ENCODE measurements at places on chromosomes 2 and 18.

GRCh38 chr2:47323822-47324171, 79.2 kb upstream of the MSH2 start:
- no peak for DNase-seq

GRCh38 chr2:79860228-79861058, 347.6 kb downstream of the CTNNA2 start:
- DNase-seq = peak; percentile 18

DNA sequence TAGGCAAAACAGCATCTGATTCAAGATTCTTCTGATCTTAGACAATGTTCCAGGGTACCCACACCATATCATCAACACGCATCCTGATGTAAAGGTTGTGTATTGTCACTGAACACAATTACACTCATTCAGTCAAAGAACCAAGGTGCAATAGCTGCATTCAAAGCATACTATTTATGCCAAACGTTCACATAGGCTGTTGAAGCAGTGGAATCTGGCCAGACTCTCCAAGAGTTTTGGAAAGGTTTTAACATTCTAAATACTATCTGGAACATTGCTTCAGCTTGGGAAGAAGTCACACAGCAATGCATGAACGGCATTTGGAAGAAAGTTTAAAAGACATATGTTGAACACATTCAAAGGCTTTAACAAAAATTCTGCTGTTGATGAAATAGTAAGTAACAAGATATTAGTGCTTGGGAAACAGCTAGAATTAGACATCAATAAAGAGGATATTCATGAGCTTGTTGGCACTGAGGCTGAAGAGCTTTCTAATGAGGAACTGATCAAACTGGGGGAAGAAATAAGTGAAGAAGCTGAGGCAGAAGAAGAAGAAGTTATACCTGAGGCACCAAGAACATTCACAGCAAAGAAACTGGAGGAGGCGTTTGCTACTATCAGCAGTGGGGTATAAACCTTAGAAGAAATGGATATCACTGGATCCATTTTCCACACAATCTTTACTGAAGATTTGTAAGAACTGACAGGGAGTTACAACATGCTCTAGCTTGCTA, 47.6 kb upstream of the MSH6 start:
- no peak for DNase-seq

DNA sequence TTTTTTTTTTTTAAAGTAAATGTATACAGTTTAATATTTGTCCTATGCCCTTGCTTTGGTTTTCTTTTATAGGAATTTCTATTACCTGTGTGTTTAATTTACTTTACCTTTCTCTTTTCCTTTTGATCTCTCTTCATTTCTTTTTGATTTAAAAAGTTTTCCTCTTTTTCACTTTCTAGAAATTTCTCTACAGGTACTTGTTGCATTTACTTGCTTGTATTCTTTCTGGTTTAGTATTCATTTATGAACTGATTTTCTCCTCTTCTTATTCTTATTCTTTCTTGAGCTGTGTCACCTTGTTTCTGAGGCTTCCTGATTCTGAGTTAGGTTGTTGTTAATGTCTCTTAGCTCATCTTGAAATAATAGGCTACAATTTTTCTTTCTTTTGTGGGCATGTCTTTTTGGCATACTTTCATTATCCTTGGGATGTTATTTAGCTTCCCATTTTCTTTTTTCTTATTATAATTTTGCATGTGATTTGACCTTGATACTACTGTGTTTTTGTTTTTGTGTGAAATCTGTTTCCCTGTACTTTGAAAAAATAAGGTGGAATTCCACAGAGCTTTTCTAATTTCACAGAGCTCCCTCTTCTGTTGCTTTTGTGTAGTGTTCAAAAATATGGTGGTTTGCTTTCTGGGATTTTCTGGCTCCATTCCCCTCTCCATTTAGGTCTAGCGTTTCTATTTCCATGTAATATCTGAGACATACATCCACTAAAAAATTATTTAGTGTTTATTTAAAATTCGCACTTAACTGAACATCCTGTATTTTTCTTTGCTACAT, 25.5 kb upstream of the ALMS1 start:
- no peak for DNase-seq

DNA sequence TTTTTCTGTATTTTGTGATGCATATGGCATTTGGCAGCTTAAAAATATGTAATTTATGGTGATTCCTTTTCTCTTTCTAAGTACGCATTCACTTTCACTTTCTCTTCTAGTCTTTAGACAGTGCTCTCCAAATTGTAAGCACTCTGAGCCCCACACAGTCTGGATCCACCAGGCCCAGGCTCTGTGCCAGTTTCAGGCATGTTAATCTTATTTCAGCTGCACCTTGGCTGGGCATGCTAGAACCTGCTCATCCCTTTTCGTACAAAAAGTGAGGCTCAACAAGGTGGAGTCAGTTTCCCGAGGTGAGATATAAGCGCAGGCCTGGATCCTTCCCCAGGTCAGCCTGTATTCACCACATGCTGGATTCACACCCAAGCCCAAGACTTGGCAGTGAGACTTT, 203.9 kb downstream of the MTX2 start:
- no peak for DNase-seq

- DNase-seq = no peak
Measured at GRCh38 chr2:66733364-66733999, 298.6 kb downstream of the MEIS1 start.

GRCh38 chr18:13613099-13613498, 113.3 kb downstream of the FAM210A start:
- no peak for DNase-seq

DNA sequence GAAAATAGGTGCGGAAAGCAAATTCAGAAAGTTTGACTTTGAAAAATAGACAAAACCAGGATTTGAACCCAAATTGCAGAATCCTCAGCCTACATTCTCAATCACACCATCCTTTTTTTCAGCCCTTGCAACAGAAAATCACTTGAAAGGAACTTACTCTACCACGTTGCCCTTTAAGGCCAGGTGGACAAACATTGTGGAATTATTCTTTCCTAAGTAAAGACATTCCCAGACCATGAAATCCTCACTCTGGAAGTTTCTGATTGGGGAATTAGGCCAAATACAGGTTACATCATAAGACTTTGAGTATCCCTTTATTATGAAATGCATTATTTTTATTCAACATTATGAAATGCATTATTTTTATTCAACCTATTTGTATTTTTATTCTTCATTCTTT, 259.4 kb downstream of the RAD51AP2 start:
- no peak for DNase-seq

DNA sequence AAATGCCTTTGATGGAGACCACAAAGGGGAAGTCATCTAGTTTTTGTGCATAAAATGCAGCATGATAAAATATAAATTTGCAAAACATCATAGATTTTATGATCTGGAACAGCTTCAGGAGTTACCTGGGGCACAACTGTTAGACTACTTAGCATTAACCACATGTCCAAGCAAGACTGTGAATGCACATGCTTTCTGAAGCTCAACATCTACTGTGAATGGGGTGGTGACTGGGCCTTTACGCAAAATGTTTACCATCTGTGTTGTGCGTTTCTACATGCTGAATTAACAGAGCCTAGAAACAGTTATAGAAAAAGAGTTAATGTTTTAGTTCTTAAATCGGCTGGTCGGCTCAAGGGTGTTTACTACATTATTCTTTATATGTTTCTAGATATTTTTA, 45.5 kb downstream of the KCTD1 start:
- no peak for DNase-seq

DNA sequence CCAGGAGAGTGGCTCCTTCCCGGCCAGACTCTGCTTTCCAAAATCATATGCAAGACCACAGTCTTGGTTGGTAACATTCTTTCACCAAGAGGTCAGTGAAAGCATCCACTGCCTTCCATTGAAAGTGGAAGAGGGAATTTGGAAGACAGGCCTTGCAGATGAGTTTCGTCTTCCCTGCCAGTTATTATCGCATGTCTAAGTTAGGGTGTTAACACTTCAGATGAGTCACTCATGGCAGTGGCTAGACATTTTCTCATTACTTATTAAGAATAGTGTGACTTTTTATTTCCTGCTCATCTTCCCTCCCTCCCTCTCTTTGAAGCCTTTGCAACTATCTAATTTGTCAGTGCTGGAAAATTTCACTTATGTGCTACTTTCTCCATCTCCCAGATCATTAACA, 102.9 kb upstream of the EPB41L3 start:
- no peak for DNase-seq

- no peak for DNase-seq
Measured at GRCh38 chr2:153818242-153818641, 53.5 kb upstream of the GALNT13 start.

- DNase-seq = no peak
Measured at GRCh38 chr2:60334610-60335009, 218.8 kb downstream of the BCL11A start.

- DNase-seq = no peak
Measured at GRCh38 chr2:26855466-26855865, 7.5 kb downstream of the DPYSL5 start.

GRCh38 chr2:167784084-167784425, 463.3 kb downstream of the STK39 start:
- DNase-seq = no peak

GRCh38 chr2:84924173-84925106, 19.0 kb downstream of the TMSB10 start:
- DNase-seq = peak; percentile 81

DNA sequence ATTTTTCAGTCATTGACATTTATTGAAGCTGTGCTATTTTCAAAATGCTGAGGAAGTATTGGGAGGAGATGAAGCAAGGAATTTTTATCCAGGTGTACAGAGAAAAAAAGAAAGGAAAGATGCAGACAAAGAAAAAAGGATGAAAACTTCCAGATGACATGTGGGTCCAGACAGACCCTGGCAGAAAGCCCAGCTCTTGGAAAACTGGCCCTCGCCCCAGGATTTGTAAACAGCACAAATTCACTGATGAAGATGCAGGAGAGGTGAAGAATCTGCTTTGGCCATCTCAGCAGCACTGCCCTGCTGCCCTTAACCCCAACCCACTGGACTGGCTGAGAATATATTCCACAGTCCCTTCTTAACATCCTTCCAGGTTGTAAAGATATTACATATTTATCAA, 12.5 kb downstream of the TACR1 start:
- DNase-seq = no peak

DNA sequence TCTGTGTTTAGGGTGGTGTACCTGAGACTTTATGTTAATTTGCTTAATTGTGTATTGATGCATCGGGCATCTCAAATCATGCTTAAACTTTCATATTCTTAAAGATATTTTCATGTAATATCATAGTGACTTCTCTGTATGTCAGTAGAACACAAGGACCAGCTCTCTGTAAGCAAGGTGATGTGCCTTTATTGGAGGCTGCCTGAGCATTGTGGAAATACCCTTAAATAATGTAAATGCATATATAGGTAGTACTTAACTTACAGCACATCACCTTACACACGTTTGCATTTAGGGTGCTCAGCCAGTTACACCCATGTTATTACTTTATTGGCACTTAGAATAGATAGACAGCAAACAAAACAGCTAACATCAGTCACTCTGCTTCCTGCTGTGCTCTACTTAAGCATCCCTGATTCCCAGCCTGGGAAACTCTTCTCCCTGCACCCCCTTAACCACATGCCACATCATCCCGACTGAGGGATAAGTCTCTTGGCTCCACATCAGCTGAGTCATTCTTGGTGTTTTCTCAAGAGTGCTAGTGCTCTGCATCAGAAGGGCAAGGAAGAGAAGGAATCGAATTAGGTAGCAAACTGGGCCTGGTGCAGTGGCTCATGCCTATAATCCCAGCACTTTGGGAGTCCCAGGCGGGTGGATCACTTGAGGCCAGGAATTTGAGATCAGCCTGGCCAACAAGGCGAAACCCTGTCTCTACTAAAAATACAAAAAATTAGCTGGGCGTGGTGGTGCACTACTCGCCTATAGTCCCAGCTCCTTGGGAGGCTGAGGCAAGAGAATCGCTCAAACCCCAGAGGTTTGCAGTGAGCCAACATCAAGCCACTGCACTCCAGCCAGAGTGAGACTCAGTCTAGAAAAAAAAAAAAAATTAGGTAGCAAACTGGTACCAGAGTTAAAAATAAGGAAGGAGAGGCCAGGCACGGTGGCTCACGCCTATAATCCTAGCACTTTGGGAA, 108.7 kb downstream of the MAP3K20 start:
- no peak for DNase-seq

- no peak for DNase-seq
Measured at GRCh38 chr2:127423478-127423843, 5.2 kb downstream of the PROC start.

- no peak for DNase-seq
Measured at GRCh38 chr2:50763776-50764175, 268.2 kb downstream of the NRXN1 start.

GRCh38 chr2:141701618-141702017, 429.2 kb downstream of the LRP1B start:
- no peak for DNase-seq

GRCh38 chr2:28683100-28683706, 68.4 kb upstream of the PPP1CB start:
- DNase-seq = no peak

DNA sequence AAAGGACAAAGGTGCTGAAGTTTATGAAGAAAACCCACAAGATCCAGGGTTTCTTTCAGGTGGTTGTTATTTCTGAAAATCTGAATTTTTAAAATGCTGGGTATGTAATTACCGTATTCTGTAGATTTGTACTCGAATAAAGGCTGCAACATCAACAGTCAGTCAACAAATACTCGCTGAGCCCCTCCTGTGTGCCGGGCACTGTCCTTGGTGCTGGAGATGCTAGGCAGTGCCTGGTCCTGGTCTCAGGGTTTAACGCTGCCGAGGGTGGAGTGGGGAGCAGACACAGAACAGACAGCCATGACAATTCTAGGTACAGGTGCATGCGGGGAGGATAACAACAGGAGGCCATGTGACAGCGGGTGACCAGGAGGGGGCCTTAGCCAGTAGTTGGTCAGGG, 27.2 kb upstream of the PDIA6 start:
- no peak for DNase-seq

GRCh38 chr18:39523281-39523680, 1957.7 kb upstream of the CELF4 start:
- DNase-seq = no peak

GRCh38 chr2:160306985-160307384, 106.9 kb upstream of the ITGB6 start:
- no peak for DNase-seq

GRCh38 chr2:52036024-52036423, 1004.1 kb upstream of the NRXN1 start:
- DNase-seq = no peak

- no peak for DNase-seq
Measured at GRCh38 chr2:188478724-188479123, 187.1 kb downstream of the GULP1 start.

DNA sequence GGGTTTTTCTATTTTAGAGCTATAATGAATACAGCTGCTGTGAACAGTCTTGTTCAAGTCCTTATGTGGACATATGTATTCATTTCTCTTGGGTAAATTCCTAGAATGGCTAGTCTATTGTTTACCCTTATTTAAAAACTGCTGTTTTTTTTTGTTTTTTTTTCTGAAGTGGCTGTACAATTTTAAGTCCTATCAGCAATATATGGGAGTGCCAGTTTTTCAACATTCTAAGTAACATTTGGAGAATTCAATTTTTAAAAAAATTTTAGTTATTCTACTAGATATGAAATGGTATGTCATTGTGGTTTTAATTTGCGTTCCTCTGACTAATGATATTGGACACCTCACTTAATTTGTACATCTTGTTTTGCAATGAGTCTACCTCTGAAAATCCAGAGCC, 349.7 kb downstream of the SATB2 start:
- no peak for DNase-seq

Data from hematopoietic multipotent progenitor cell treated with erythropoietin and hydrocortisone succinate and interleukin-3 and kit ligand, for 8 days (in vitro differentiated cells).